Hypothalamus (tissue), 51 donors: ENCODE measurements at places on chromosomes 16 and 17.

GRCh38 chr17:77107506-77108433, 33.0 kb upstream of the SEC14L1 start:
- DNase-seq, result no peak

DNA sequence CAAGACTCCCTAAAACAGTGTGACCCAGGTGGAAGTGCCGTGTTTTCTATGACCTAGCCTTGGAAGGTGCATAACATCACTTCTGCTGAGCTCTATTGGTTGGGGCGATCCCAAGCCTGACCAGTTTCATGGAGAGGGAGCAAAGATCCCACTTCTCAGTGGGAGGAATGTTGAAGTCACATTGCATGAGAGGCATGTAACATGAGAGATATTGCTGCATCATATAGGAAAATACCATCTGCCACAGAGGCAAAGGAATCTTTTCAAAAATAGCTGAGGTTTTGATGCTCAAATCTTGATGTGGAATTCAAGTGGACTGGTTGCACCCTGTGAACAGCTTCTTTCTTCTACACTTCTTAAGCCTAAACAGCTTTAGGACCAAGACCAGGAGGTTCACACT, 56.4 kb upstream of the NLRP1 start:
- DNase-seq, result no peak

- no peak for DNase-seq
Observed at GRCh38 chr16:56448005-56448404, 3.1 kb downstream of the NUDT21 start.

DNA sequence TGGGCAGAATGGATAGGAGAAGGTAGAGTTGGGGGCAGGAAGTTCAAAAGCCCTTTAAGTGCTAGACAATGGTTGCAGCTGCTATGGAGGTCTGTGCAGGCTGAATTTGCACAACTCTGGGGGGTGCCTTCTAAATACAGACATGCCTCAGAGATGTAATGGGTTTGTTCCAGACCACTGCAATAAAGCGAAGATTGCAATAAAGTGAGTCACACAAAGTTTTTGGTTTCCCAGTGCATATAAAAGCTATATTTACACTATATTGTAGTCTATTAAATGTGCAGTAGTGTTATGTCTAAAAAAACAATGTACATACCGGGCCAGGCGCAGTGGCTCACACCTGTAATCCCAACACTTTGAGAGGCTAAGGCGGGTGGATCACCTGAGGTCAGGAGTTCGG, 60.5 kb upstream of the MYOCD start:
- no peak for DNase-seq

DNA sequence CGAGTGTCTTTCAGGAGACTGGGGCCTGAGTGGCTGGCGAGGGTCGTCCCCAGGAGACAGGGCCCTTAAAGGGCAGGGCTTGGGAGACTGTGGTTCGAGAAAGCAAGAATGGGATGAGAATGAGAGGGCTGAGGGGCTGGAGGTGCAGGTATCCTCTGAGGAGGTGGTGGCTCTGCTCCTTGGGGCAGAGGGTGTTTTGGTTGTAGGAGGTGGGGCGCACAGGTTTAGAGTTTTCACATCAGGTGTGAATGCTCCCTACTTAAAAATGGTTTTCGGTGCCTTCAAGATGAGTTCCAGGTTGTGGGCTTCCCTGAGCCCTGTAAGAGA, 430 bp downstream of the BCAS3 start:
- DNase-seq, result no peak

DNA sequence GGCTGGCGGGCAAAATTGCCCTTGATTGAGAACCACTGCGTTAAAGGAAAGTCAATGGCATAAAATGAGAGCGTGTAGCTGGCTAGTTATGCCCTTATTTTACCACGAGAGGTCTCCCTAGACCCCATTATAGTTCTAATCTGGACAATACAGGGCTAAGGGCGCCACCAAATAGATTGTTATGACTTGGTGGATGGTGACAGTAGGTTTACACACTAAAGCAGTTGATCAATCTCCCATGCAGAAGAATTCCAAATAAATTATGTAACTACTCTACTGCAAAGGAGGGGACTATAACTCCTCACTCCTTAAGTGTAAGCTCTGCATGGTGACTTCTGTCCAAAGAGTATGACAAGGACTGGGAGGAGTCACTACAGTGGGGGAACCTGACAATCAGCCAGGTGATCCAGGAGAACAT, 20.4 kb upstream of the YPEL2 start:
- peak; percentile 46 for DNase-seq

DNA sequence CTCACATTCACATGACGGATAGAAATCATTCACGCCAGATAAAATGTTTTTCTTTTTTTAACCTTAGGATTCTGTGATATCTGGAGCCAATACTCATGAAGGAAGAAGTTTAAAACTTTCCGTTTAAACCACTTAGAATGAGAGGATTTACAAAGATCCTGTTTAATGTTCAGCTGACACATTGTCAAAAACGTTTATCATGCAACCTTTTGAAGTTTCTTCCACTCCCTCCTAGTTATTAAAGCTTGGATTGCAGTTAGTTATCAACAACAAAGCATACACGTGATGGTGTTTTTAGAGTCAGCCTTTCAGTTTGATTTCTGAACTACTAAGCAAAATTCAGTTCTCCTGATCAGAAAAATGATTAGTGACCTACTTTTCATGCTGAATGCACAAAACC, 143.3 kb upstream of the AXIN2 start:
- no peak for DNase-seq

DNA sequence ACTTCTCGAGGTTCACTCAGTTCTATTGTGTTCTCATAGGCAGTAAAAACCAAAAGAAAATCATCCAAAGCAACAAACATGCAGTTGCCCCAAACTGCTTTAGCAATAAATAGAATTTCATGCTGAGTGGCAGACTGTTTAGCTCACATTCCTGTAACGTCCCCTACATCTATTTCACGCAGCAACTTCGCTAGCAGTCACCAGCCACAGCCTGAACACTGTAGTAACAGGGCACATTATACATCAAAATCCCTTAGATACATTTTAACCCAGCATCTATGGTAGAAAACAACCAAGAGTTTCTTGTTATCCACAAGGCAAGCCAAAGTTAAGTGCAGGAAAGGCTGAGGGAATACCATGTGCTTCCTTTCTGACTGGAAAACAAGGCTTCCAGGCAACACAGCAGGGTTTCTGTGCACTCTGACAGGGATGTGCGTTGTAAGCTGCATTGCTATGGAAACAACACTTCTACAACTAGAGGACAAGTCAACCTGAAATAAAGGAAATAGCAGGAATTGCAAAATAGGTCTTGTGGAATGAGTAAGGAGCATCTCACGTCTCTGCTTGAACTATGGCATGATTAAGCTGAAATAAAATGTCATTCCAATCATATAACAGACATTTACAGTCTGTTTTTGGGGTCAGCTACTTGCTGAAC, 55.4 kb downstream of the CFDP1 start:
- DNase-seq, result no peak

GRCh38 chr16:8241408-8241807, 348.9 kb downstream of the TMEM114 start:
- DNase-seq, result no peak

DNA sequence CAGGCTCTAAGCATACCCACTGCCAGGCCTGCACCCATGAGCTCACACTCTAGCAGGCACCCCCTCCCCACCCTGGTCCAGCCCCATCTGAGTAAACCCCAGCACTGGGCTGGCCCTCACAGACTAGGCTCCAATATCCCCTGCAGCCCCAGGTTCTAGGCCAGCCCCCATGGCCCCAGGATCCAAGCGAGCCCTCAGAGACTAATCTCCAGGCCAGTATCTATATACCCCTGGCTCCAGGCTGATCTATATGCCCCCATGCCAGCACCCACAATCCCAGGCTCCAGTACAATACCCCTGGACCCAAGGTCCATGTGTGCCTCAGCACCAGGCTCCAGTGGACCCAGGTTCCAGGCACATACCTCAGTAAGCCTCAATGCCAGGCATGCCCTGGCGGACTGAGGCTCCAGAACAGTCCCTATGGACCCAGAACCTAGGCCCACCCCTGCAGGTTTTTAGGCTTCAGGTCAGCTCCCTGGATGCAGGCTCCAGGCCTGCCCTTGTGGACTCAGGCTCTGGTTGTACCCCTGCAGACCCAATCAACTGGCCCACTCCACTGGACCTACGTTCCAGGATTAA, 38.5 kb downstream of the POLR3E start:
- no peak for DNase-seq

GRCh38 chr16:88467541-88467944, 14.5 kb downstream of the ZFPM1 start:
- DNase-seq, result no peak

DNA sequence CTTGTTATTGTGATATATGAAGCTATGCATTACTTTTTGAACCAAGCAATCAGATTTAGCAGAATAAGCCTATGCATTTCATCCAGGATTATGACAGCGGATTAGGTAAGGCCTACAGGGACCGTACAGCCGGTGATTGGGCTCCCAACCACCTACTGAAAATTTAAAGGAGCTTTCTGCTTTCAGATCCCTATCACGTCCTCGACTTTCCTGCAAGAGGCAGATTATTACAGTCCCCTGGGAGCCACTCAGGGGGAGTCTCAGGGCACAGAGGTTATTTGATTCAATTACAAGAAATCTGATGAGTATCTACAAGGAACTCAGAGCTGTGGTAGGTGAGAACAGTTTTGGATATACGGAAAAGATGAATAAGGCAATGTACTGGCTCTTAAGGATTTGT, 80.7 kb downstream of the HS3ST3B1 start:
- no peak for DNase-seq

GRCh38 chr16:89646906-89647305, 10.6 kb downstream of the CHMP1A start:
- no peak for DNase-seq

DNA sequence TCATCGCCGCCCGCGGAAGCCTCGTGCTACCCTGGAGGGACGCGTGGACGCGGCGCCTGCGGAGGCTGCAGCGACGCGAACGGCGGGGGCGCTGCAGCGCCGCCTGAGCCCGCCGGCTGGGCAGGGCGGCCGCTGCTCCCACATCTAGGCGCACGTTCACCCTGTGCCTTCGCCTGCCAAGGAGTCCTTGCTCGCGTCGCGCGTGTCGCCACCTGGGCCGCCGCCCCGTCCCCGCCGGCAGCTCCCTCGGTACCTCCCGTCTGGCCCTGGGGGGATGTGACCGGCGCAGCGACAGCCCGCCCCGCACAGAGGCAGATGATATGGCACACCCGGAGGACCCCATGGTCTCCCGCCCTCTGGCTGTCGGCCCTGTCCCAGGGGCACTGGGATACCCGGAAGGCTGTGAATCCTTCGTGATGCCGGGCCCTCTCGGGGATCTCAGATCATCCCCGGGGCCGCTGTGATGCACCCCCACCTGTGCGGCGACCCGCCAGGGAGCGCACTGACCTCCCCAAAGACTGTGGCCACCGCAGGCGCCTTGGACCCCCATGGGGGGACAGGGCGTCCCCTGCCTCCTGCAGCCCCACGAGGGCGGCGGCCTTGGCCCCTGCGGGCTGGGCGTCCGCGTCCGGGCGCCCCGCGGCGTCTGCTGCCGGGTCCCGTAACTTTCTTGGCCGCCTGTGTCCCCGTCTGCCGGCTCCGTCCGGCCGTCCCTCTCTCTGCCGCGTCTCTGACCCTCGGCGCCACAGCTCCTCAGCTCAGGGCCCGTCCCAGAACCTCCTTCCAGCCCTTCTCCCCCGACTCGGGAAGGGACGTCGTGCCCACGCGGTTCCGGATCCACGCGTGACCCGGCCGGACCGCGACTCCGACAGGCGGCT, 689 bp upstream of the TBC1D24 start:
- peak; percentile 27 for DNase-seq

- no peak for DNase-seq
Observed at GRCh38 chr16:75011634-75012307, 12.9 kb downstream of the ZNRF1 start.
